AG04450 (cell line): ENCODE measurements at places on chromosomes 3 and 15. TPM values are rescaled to one million over a fixed set of nuclear protein-coding genes. Genes with fewer than 3 reads are reported as not detected.

GRCh38 chr15:75368689-75369239 lies 357 bp upstream of the MAN2C1 start:
- DNase-seq: no peak

- DNase-seq: no peak
Measured at GRCh38 chr3:11116336-11117059, 37.8 kb upstream of the HRH1 start.

- DNase-seq: no peak
Measured at GRCh38 chr3:39587113-39587512, 119.6 kb downstream of the MOBP start.

- peak; percentile 15 for DNase-seq
Measured at GRCh38 chr3:148227534-148227933, 470.2 kb upstream of the AGTR1 start.

GRCh38 chr15:100073982-100074381 lies 267.8 kb downstream of the ADAMTS17 start:
- DNase-seq: no peak

- DNase-seq: no peak
Measured at GRCh38 chr3:50274371-50275104, 4.3 kb upstream of the LSMEM2 start.

DNA sequence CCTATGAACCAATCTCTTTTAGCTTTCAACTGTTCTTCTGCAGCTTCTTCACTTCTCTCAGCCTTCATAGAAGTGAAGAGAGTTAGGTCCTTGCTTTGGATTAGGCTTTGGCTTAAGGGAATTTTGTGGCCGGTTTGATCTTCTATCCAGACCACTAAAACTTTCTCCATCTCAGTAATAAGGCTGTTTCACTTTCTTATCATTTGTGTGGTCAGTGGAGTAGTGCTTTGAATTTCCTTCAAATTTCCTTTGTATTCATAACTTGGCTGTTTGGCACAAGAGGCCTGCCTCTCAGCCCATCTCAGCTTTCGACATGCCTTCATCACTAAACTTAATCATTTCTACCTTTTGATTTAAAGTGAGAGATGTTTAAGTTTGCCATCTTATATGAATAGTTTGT lies 21.7 kb downstream of the DZIP1L start:
- no peak for DNase-seq

GRCh38 chr3:155065537-155065936 lies 14.6 kb upstream of the MME start:
- no peak for DNase-seq

- DNase-seq: no peak
Measured at GRCh38 chr15:59420986-59421618, 16.9 kb upstream of the FAM81A start.

Gene HYKK
- polyA plus RNA-seq: 3.6 and 4.1 TPM in 2 replicates

Gene IL5RA
- not detected in 2 replicates for polyA plus RNA-seq

Gene ZNF860
- 0.48 and 0.63 TPM in 2 replicates for polyA plus RNA-seq

Gene KLF15
- 0.38 and 0.53 TPM in 2 replicates for polyA plus RNA-seq

Gene WNT7A
- polyA plus RNA-seq: not detected in 2 replicates

Gene PPM1L
- polyA plus RNA-seq: 0.26 and 0.33 TPM in 2 replicates

Gene CCR5
- not detected in 2 replicates for polyA plus RNA-seq

Gene BOC
- polyA plus RNA-seq: 11.2 and 13.4 TPM in 2 replicates
